ENCODE measurements at places on chromosomes 13 and 19. TPM values are rescaled to one million over a fixed set of nuclear protein-coding genes. Genes with fewer than 3 reads are reported as not detected.

The CD33 gene
- 0.11 TPM for total RNA-seq

The ZNF442 gene
- total RNA-seq: 3.0 TPM

The FLT1 gene
- total RNA-seq: not detected

The PCDH8 gene
- not detected for total RNA-seq

- DNase-seq: no peak
Measured at GRCh38 chr19:50300051-50300450, 29.1 kb downstream of the KCNC3 start.

DNA sequence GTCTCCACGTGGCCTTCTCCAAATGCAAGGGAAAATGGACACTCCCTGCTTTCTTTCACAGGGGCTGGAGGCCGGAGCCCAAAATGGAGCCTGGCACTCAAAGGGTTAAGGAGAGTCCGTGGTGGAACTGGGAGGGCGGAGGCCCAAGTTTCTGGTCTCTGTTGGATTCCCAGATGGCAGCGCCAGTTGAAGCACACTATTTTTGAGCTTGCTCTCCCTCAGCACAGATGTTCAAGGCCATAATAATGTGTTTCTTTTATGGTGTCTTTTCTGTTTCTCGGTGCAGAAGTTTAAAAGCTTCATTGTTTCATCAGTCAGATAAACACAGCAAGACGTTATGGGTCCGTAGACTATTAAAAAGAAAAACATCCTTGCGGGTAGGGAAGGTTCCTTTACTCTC lies 67.6 kb downstream of the TNFRSF19 start:
- DNase-seq: no peak

DNA sequence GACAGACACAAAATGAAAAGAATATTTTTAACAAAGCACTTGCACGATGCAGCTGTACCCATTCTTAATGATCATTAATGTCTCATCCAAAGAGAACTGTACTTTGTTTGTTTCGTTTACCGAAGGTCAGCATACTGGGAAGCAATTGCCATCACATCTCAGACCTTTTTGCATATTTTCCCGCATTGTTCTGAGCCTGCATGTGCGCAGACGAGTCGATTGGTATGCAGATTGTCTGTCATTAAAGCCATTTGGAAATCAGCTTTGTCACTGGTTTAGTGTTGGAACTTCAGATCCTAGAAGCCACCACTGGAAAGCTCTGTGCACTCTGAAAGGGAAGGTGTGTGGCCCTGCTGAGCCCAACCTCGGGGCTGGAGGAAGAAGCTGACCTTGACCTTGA lies 15.6 kb downstream of the SPACA7 start:
- no peak for DNase-seq

DNA sequence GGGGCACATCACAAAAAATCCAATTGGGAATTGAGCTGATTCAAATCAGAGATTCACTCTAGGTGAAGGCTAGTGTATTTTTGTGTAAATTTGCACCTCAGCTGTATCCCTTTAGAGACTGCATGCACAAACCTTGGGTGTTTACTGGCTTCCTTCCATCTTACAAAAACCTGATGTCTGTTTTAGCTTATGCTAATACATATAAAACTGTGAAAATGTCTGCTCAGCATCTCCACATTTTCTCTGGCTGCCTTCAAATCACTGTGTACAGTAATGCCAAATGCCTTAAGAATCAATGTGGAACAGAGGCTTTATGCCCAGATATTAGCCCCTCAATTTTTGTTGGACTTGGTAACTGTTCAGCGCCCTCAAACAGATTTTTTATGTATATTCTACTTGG lies 675.8 kb upstream of the SLITRK6 start:
- no peak for DNase-seq

- no peak for DNase-seq
Measured at GRCh38 chr13:48831248-48831647, 144.5 kb upstream of the FNDC3A start.

GRCh38 chr13:48505597-48506091 lies 27.2 kb downstream of the RCBTB2 start:
- peak; percentile 97 for DNase-seq

DNA sequence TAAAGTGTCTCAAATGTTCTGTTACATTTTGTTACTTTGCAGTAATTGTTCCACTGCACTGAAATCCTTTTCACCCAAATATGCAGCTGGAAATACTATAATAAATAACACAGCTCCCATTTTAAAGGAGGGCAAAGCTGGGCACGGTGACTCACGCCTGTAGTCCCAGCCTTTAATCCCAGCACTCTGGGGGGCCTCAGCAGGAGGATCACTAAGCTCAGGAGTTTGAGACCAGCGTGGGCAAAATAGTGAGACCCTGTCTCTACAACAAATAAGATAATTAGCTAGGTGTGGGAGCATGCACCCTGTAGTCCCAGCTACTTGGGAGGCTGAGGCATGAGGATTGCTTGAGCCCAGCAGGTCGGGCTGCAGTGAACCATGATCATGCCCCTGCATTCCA lies 7.5 kb upstream of the UBAC2 start:
- no peak for DNase-seq

GRCh38 chr13:91117351-91117750 lies 230.1 kb upstream of the MIR17HG start:
- no peak for DNase-seq

Data from LHCN-M2 (cell line).